Trophoblast cell (in vitro differentiated cells and primary cell): ENCODE measurements at places on chromosomes 12 and 14.

DNA sequence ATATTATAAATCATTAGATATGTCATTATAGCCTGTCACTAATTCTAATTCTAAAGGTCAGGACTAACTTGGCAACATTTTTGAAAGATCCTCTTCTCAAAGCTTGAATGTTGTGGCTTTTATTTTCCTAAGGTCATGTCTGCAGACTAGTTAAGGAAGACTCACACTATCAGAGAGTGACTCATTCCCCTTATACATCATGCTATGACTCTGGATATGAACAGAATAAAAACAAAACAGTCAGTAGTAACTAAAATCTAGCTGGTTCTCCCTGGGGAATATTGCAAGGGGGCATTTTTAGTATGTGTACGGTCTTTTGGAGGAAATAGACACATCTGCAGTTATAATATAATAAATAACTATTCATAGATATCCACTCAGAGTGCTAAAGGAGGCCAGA is 170.6 kb downstream of the SLC2A13 start:
- DNase-seq: no peak

DNA sequence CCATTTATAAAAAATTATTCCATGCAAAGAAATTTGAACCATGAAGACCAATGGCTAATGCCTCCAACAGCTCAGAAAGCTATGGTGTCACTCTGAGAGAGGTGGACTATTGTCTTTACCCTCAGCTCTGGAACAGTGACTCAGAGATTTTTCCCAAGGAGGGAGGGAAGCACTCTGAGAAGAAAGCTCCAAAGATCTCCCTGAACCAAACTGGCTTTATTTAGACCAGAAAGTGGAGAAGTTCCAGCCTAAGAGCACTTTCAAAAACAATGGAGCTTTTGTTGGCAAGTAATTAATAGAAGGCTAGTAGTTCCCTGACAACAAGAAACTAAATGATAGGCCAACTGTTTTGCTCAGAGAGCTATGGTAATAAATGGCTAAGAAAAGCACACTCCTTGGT is 599.9 kb upstream of the MDGA2 start:
- no peak for DNase-seq

- DNase-seq: no peak
Measured at GRCh38 chr14:21019366-21019765, 5.5 kb downstream of the NDRG2 start.

DNA sequence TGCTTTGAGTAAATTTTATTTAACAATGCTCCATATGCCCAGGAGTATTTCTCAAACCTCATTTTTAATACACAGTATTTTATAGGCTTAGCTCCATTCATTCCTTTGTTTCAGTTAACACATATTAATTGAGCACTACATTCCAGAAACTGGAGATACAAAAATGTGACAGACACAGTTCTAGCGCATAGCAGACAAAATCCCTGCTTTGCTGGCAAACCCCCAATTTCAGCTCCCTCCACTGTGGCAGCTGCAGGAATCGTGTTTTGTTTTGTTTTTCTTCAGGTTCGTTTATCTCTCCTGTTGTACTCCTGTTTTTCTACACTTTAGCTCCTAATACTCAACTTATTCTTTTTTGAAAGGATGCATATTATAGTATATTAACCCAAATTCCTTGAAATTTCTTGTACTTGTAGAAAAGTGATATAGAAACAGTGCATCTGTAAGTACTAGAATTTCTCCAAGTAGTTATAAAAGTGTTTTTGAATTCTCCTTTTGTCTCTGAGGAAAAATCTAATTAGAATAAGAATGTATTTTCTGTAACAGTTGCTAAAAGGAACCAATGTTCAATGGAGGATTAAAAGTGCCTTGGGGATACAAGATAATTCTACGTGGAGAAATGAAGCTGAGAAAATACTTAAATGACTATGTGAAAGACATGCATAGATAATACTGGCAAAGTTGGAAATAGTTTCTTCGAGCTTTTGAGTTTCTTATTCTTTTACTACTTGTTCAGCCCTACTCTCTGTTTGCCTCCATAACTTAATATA is 6.4 kb upstream of the RAB21 start:
- DNase-seq: no peak

DNA sequence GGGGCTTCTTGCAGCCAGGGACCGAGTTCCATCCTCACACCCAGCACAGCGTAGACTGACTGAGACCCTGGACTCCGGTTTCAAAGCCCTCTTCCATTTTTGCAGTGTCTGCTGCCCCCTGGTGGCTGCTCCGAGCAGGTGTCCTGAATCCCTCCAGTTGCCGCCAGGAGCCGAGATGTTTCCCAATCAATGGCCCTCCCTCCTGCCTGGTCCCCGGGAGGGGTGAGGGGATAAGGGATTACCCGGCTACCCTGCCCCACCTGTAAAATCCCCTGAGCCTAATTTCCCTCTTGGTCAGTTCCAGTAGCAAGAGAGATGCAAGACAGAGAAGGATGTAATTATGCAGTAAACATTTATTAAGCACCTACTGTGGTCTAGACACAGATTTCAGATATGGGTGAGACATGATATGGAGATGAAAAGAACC is 55.0 kb downstream of the PHETA1 start:
- peak; percentile 85 for DNase-seq

- DNase-seq: no peak
Measured at GRCh38 chr12:20319366-20319765, 49.0 kb upstream of the PDE3A start.

DNA sequence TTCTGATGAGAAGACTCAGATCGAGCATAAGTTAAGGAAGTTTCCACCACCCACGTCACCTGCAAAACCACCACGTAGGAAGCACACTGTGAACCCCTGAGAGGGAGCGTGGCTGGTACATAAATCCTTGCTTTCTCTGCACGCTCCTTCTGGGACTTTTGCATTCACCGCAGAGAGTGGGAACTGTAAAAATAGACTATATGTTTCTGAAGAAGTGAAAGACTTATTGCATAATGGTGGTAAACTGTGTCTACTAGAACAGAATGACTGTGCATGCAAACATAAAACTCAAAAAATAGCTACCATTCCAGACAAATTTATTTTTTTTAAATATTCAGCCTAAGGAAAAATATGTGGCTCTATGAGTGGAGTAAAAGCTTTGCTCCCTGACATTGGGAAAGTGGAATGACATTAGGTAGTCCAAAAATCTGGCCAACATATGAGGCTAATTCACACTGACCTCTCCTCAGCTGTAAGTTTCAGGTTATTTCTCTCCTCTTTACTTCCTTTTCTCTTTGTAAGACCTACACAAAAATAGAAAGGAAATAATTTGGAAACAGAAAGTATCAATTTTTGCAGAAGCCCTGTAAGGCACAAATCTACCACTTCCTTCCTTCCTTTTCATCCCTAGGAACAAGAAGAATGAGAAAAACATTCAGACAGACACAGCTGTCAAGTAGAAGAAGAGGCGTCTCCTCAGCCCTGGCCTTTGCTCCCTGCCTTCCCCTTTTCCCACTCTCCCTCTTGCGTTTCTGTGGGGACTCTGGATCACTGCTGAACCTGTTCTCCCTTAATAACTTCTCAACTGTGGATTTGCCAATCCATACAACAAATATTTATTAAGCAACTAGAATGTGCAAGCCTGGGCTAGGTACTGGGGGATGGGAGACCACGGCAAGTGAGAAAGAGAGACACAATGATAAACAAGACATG is 264.3 kb upstream of the FOXN3 start:
- DNase-seq: peak; percentile 74

DNA sequence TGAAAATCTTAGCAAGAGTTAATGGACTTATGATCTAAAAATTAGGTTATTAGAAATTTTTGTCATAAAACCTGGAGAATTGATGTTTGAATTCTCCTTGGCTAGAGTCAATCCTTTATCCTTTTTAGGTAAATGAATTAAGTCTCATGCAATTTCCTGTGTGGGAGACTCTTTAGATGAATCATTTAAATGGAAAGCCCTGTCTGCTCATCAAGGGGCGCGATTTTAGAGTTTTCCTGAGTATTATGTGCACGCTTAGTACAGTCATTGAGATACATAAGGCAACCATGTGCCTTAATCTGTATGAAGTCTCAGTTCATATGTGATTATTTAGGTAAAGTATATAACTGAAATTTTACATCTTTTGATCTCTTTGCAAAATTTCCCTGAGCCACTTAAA is 974.7 kb downstream of the NRXN3 start:
- no peak for DNase-seq

DNA sequence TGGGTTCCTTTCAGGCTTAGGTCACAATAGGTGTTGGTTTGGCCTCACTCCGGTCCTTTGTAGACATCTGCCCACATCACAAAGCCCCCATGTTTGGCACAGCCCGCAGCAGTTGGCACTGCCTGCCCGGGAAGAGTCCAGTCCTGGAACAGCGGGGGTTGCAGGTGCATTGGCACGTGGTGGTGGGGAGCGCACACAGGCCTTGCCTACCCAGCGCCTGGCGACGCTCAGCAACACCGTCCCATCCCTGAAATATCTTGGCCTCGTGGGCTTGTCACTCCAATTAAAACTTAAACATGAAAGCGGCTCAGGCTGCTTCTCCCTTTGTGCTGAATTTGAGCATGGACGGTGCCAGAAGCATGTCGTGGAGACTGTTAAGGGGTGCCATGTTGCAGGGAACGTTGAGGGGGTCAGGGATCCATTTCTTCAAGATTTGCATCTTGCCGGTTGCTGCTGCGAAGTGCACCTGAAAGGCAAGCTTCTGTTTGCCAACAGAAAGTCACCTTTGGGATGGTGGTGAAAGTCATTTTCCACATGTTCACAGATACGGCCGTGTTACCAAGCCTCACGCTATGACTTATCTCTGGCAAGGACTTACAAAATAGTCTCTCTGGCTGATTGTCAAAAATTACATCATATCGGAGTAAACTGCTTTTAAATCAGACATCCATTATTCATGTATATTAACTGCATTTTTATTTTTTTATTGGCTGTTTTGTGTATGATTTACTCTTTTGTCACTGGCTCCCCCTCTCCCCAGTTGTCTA is 91.5 kb downstream of the FBXW8 start:
- no peak for DNase-seq
